ENCODE measurements at places on chromosomes 6 and 20.

DNA sequence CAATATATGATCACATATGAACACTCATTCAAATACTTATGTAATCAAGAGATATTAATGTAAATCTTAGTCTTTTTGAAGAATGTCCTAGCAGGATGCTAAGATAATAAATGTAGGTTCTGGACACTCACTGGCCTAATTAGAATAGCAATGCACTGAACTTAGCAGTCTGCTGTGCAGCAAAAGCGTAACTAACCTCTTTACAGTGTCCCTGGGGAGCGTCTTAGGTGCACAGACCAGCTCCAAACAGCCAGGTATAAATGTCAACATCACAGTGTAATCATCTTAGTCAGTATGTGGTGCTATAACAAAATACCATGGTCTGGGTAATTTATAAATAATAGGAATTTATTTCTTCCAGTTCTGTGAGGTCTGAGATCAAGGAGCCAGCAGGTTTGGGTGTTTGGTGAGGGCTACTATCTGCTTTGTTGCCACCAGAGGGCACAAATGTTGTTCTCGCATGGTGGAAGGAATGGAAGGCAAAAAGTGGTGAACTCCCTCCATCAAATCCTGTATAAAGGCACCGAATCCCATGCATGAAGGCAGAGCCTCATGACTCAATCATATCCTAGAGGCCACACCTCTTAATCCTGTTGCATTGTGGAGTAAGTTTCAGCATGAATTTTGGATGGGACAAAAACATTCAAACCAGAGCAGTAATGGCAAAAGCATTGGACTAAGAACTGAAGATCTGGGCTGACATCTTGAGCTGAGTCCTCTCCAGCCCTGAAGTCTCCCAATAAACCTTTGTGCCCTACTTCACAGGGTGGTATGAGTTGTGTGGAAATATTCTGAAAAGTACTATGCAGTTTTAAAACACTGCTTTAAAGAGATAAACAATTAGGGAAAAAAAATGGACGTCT is 41.8 kb upstream of the FOXO3 start:
- peak; percentile 10 for DNase-seq

DNA sequence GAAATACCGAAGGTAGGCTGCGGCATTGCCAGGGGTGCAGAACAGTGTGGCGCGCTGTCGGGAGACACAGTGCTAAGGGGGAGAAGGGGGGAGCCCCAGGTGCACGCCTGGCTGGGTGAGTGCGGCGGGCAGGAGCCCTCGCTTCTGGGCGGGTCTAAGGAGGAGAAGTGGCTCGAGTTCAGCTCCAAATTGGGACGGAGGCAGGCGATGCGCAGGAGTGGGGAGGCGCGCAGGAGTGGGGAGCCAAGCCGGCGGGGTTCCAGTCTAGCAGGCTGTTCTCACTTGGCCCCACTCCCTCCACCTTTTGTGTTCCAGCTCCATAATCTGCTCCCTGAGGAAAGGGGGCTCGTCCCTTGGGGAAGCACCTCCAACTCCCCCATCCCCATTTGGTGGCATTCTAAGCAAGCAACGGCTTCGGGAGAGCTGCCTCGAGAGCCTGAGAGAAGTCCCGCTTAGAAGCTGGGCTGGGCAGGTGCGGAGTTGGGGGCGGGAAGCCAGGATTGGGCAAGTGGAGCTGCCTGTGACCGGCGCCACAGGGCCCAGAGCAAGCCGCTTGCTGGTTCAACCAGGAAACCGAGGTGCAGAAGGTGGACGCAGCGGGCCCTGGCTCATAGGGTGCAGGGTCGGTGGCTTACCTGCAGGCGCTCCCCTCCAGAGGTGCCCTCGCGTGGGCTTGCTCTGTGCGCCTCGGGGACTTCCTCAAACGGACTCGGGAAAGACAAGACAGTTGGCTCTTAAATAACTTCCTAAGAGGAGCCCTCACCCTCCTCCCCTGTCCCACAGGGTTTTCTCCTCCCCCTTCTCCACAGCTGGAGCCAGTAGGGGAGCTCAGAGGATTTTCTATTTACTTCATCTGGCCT is at the start of gene F13A1:
Gene F13A1 (minus strand): TSS at position 711 of the 860 bp plus-strand sequence. CDS start 1,998 bp downstream, outside the sequence.
- no peak for DNase-seq

DNA sequence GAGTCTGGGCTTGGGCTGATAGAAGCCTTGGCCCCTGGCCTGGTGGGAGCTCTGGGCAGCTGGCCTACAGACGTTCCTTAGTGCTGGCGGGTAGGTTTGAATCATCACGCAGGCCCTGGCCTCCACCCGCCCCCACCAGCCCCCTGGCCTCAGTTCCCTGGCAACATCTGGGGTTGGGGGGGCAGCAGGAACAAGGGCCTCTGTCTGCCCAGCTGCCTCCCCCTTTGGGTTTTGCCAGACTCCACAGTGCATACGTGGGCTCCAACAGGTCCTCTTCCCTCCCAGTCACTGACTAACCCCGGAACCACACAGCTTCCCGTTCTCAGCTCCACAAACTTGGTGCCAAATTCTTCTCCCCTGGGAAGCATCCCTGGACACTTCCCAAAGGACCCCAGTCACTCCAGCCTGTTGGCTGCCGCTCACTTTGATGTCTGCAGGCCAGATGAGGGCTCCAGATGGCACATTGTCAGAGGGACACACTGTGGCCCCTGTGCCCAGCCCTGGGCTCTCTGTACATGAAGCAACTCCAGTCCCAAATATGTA is 957 bp upstream of the VEGFA start:
- DNase-seq, result peak; percentile 77

- no peak for DNase-seq
Observed at GRCh38 chr6:109824105-109824504, 133.0 kb downstream of the FIG4 start.

DNA sequence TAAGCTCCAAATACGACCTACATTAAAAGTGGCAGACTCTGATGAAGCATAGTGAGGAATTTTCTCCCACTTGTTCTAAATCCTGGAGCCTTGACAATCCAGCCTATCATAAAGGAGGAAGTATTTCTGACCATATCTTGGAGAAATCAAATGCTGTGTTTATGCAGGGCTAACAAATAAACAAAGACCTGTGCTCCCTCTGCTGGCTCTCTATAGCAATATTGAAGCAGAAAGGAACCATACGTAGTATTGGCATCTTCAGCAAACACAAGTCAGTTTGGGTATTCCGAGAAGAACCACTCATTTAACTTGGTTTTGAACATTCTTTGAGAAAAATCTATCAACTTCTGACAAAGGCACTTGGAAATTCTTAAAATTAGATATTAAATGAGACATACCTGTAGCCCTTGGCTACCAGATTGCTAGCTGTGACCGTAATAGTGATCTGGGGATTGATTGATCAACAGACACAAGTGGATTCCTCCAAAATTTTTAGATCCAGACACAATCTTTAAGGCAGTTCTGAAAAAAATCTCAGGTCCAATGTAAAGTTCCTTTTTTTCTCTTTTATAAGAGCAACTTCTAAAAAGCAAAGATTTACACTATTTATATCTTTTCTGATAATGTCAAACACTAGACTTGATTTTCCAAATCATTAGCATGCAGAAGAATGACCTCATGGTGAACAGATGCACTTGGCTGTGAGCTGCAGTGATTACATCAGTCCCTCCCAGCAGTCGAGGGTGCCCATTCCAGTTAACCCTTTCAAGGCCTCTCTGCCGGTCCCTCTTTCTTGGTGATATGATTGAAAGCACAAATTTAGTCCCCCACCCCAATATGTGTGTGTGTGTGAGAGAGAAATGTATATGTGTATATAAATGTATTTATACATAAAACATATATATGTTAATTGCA is 40.2 kb downstream of the INSM1 start:
- DNase-seq, result no peak
